Activated T-helper 17 cell treated with anti-CD3 and anti-CD28 coated beads, Interleukin-2, amount 50 U/mL, for 72 hours (primary cell): ENCODE measurements at places on chromosomes 6 and 20.

- H3K36me3 ChIP-seq = no peaks in the 10 kb centered on the region
- no peak for ATAC-seq
- no peaks in the 10 kb centered on the region for H3K4me1 ChIP-seq
- no peak overlapping the region for H3K27ac ChIP-seq
- peaks cover 16% of the 10 kb centered on the region for H3K27me3 ChIP-seq
- H3K4me3 ChIP-seq = no peak overlapping the region
These were observed 86.6 kb upstream of the TOP1 start for GRCh38 chr20:40942006-40942405.

- no peaks in the 10 kb centered on the region for H3K36me3 ChIP-seq
- no peaks in the 10 kb centered on the region for H3K4me1 ChIP-seq
- H3K27me3 ChIP-seq = peaks cover 25% of the 10 kb centered on the region
- ATAC-seq = no peak
- no peak overlapping the region for H3K27ac ChIP-seq
These were observed 11.1 kb upstream of the KIAA1755 start for GRCh38 chr20:38271608-38272120.

DNA sequence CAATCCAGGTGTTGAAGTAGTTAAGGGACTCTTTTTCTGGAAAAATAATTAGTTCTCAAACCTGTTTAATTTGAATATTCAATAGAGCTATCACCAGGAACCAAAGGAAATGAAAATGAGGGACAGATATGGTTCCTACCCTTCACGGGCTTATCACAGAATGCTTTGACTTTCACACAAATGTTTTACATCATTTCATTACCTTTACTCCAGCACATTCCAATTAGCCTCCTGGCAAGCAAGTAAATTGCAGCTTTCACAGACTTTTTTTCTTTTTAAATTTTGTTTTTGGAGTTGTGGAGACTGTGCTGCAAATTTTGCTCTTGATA lies 35.2 kb downstream of the PLEKHG1 start:
- peaks cover 38% of the 10 kb centered on the region for H3K4me1 ChIP-seq
- H3K36me3 ChIP-seq = no peaks in the 10 kb centered on the region
- no peaks in the 10 kb centered on the region for H3K27me3 ChIP-seq

DNA sequence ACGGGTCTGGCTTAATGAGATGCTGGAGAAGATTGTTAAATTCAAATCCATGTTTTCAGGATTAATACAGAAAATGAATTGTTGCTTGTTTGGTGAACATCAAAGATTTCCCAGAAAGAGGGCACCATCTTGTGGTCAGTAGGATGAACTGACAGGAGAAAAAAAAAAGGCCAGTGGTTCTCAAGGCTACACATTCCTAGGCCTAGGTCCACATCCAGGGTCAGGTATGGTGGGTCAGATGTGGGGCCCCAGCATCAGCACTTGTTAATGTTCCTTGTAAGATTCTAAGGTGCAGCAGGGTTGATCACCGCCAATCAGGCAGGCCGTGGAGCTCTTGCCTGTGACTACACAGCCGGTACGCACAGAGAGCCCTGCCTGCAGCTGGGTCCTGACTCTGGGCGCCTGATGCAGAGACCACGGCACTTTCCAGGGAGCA lies 34.0 kb upstream of the FOXO3 start:
- no peak overlapping the region for H3K4me3 ChIP-seq
- H3K4me1 ChIP-seq = no peaks in the 10 kb centered on the region
- peaks cover 6% of the 10 kb centered on the region for H3K36me3 ChIP-seq
- no peak for ATAC-seq
- no peak overlapping the region for H3K27ac ChIP-seq
- H3K27me3 ChIP-seq = no peaks in the 10 kb centered on the region

- H3K27ac ChIP-seq = no peak overlapping the region
- no peak overlapping the region for H3K4me3 ChIP-seq
- peaks cover 23% of the 10 kb centered on the region for H3K27me3 ChIP-seq
- H3K4me1 ChIP-seq = no peaks in the 10 kb centered on the region
These were observed 199.1 kb downstream of the COL9A1 start for GRCh38 chr6:70103798-70104197.

GRCh38 chr6:169046483-169047192 lies 207.0 kb downstream of the THBS2 start:
- H3K36me3 ChIP-seq = no peaks in the 10 kb centered on the region
- H3K4me3 ChIP-seq = no peak overlapping the region
- no peaks in the 10 kb centered on the region for H3K4me1 ChIP-seq
- peaks cover 12% of the 10 kb centered on the region for H3K27me3 ChIP-seq

DNA sequence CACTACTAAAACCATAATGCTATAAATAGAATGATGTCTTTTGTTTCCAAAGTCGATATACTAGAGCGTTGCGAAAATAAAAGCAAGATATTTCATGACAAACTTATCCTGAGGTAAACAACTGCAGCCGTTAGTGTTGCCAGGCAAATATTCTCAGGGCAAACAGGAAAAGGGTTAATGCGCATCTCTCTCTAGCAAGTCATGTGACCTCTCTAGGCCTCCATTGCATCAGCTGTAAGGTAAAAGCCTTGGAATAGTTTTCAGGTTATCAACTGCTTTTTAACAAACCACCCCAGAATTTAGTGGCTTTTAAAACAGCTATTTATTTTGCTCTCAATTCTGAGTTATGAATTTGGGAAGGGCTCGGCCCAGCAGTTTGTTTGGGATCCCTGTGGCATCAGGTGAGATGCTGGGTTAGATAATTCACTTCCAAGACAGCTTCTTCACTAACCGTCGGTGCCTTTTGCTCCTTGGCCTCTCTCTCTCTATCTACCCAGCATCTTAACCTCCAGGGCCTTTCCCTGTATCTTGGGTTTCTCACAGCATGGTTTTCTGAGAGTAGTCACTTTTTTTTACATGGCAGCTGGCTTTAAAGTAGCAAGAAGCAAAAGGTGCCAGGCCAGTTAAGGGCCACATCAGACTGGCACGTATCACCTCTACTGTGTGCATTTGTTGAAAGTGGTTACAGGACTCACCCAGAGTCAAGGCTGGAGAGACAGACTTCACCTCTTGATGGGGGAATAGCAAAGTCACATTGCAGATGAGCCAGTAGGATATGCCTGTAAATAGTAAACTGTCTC lies 39.2 kb upstream of the LTV1 start:
- no peak for ATAC-seq
- no peaks in the 10 kb centered on the region for H3K27me3 ChIP-seq
- H3K4me3 ChIP-seq = peak overlapping the region; percentile 68
- H3K4me1 ChIP-seq = peaks cover 32% of the 10 kb centered on the region
- H3K27ac ChIP-seq = peak overlapping the region; percentile 91
- peaks cover 81% of the 10 kb centered on the region for H3K36me3 ChIP-seq
